ENCODE measurements at places on chromosomes 5 and 9. TPM values are rescaled to one million over a fixed set of nuclear protein-coding genes. Genes with fewer than 3 reads are reported as not detected.

GRCh38 chr5:179268399-179268952, 76.8 kb downstream of the ADAMTS2 start:
- no peaks in the 10 kb centered on the region for H3K36me3 ChIP-seq
- no peak overlapping the region for H3K4me3 ChIP-seq
- DNase-seq = no peak
- H3K27ac ChIP-seq = no peak overlapping the region
- H3K4me1 ChIP-seq = no peaks in the 10 kb centered on the region
- peaks cover 19% of the 10 kb centered on the region for H3K27me3 ChIP-seq

GRCh38 chr5:174371600-174372094, 326.1 kb downstream of the NSG2 start:
- H3K4me1 ChIP-seq = peaks cover 19% of the 10 kb centered on the region
- peak; percentile 90 for DNase-seq
- H3K36me3 ChIP-seq = no peaks in the 10 kb centered on the region
- H3K27me3 ChIP-seq = no peaks in the 10 kb centered on the region

The FOXD1 gene
- 10.3 TPM for total RNA-seq

The SOHLH1 gene
- not detected for total RNA-seq

The BARHL1 gene
- not detected for total RNA-seq

The NRG2 gene
- 1.8 TPM for total RNA-seq
